Subcutaneous preadipocyte (primary cell): ENCODE measurements at places on chromosomes 4 and X. TPM values are rescaled to one million over a fixed set of nuclear protein-coding genes. Genes with fewer than 3 reads are reported as not detected.

The TSPAN7 gene
- total RNA-seq = 0.37 TPM in 1 of 2 replicates, not detected in the other

The PGRMC1 gene
- total RNA-seq = 156 and 207 TPM in 2 replicates

The CYLC1 gene
- not detected in 2 replicates for total RNA-seq

The CYSLTR1 gene
- not detected in 2 replicates for total RNA-seq

The SLC49A3 gene
- total RNA-seq = 6.8 and 15.1 TPM in 2 replicates

The RPL36A gene
- total RNA-seq = 145 and 219 TPM in 2 replicates
